NCI-H2029 treated with DMSO at 0.1 percent for 48 hours (cell line): ENCODE measurements at places on chromosomes 3 and 15.
A peak's percentile ranks its signal among the peaks of the same experiment; 100 is the strongest.

GRCh38 chr3:123126031-123126430, 59.2 kb downstream of the PDIA5 start:
- DNase-seq: no peak

- DNase-seq: no peak
Measured at GRCh38 chr3:123374016-123374415, 74.9 kb downstream of the ADCY5 start.

DNA sequence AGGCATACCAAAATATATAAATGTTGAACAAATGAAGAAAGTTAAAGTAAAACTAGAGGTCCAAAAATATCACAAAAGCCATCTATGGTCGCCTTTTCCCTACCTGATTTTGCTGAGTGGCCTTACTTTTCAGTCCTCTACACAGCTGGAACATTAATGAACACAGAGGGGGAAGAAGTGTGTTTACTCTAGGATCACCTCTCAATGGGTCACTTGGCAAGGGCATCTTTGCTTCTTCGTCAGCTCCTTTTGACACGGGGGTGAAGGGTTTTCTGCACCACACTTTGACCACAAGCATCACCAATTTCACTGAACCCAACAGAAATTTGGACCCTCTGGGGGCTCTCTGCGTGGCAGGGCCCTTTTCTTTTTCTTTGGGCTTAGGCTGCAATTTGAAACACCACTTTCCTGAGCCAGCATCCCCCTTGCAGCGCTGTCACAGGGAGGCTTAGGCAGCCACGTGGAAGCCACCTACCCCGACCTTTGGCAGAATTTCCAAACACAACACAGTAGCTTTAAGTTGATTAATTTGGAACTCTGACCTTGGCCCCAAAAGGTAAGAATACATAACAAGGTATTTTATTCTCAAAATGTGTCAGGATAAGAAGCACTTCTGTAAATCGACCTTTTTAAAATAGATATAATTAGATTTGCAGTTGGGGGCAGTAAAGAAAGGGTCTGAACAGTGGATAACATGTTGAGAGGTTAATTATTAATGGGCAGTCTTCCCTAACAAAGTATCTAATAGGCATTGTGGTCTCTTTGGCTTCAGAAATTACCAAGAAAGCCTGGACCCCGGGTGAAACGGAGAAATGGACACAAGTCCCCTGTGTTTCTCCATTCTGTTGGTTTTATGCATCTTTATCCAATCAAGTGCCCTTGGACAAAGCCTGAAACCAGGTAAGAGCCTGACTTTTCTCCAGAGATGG, at the start of gene LIPC:
Gene LIPC (plus strand): TSS at position 771 of the 929 bp plus-strand sequence. CDS start 42 bp downstream, at position 813.
- no peak for DNase-seq

GRCh38 chr3:160676547-160677303, at the start of gene ARL14:
TSS of gene ARL14 (plus strand) at chr3:160677160. CDS start at chr3:160677347, 187 bp downstream.
- DNase-seq: no peak

GRCh38 chr3:100086401-100086800, 27.9 kb downstream of the FILIP1L start:
- DNase-seq: no peak

DNA sequence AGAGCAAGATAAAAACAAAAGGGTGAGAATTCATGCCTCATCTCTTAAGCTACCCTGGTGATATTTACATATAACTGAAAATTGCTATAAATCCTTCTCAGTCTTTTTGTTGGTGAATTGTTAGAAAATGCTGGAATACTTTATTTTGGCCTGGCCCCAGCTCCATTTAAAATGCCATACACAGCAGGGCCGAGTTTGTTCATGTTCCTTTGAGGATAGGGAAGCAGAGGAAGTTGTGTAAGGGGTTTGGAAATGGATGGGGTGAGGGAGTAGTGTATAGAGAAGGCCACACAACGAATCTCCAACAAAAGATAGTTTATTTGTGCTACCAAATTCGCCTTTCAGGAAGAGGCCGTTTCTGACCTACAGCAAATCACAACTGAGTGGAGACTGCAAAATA, 78.6 kb upstream of the ADAMTS9 start:
- no peak for DNase-seq

- peak; percentile 23 for DNase-seq
Measured at GRCh38 chr15:70236341-70237086, 138.8 kb upstream of the TLE3 start.

DNA sequence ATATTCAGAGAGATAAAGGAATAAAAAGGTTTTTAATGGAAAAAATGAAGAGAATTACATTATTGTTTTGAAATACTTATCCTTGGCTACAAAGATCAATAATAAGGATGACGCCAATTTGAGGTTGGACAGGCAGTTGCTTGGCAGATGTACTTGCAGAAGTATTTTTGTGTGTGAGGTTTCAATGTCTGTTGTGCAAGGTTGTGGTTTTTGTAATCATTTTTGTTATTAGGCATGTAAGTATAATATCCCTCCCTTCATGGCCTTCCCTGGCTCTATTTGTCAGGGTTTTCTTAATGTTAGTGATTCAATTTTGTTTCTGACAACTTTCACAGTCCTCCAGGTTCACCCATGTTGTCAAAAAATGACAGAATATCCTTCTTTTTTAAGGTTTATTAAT, 105.9 kb downstream of the OTOL1 start:
- DNase-seq: no peak

- no peak for DNase-seq
Measured at GRCh38 chr3:49930922-49931321, 1.3 kb upstream of the MON1A start.

- no peak for DNase-seq
Measured at GRCh38 chr3:86519819-86520218, 471.1 kb downstream of the VGLL3 start.

DNA sequence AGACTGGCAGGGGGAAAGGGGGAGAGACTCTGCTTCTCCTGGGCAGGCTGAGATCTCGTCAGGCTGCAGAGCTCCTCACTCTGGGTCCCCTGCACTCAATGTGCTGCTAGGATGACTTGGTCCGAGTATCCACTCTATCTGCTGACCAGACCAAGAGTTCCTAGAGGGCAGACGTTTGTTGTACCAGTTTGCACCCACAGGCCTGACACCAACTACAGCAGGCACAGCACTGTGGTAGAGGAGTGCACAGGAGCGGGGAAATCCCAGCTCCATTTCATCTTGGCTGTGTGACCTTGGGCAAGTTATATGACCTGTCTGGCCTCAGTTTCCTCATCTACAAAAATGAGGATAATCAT, 29.0 kb downstream of the CCDC12 start:
- DNase-seq: no peak

- no peak for DNase-seq
Measured at GRCh38 chr3:25125201-25125600, 302.9 kb upstream of the RARB start.

GRCh38 chr3:8504611-8504973, 3.0 kb downstream of the LMCD1 start:
- DNase-seq: no peak

- DNase-seq: no peak
Measured at GRCh38 chr15:56353740-56354139, 11.5 kb upstream of the TEX9 start.

DNA sequence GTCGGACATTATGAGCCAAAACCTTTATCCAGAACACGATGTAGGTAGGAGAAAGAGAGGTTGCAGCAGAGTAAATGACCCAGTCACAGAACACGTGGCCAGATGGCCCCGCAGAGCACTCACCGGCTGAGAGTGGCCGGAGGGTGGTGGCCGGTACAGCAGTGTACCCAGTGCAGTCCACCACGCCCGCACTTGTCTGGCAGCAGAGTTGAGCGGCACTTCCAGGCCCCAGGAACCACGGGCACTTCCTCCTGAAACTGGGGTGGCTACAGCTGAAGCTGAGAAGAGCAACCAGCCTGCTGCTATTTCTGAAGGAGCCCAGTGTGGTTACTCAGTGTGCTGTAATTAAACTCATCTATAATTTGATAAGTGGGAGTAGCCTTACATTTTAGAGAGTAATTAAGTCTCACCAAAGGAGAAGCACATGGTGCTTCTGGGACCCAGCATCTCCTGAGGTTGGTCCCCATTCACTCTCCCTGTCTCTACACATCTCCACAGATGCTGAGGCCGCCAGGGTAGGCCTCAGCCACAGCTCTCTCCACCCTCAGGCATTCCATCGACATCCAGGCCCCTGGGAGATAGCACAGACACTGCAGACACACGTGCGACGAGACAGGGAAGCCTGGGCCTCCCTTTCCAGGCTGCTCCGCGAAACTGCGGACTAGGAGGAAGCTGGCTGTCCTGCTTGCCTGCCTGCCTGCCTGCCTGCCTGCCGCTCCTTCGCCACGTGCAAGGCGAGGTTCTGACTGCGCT, 49.8 kb downstream of the BDH1 start:
- no peak for DNase-seq

DNA sequence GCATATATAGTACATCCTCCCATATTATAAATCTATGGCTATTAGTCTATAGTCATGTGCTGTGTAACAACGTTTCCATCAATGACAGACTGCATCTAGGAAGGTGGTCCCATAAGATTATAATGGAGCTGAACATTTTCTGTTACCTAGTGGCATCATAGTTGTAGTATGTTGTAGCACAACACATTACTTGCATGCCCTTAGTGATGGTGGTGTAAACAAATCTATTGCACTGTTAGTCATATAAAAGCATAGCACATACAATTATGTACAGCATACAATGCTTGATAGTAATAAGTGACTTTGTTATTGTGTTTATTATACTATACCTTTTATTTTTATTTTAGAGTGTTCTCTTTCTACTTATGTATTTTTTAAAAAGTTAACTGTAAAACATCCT, 37.4 kb upstream of the TNFSF10 start:
- DNase-seq: no peak

- DNase-seq: no peak
Measured at GRCh38 chr15:75673426-75674235, 25.9 kb downstream of the SNX33 start.

- DNase-seq: no peak
Measured at GRCh38 chr15:45665261-45665660, 30.4 kb downstream of the SQOR start.

GRCh38 chr15:52785672-52786406, 4.3 kb downstream of the ONECUT1 start:
- no peak for DNase-seq

- peak; percentile 8 for DNase-seq
Measured at GRCh38 chr3:8540456-8540855, 38.8 kb downstream of the LMCD1 start.

DNA sequence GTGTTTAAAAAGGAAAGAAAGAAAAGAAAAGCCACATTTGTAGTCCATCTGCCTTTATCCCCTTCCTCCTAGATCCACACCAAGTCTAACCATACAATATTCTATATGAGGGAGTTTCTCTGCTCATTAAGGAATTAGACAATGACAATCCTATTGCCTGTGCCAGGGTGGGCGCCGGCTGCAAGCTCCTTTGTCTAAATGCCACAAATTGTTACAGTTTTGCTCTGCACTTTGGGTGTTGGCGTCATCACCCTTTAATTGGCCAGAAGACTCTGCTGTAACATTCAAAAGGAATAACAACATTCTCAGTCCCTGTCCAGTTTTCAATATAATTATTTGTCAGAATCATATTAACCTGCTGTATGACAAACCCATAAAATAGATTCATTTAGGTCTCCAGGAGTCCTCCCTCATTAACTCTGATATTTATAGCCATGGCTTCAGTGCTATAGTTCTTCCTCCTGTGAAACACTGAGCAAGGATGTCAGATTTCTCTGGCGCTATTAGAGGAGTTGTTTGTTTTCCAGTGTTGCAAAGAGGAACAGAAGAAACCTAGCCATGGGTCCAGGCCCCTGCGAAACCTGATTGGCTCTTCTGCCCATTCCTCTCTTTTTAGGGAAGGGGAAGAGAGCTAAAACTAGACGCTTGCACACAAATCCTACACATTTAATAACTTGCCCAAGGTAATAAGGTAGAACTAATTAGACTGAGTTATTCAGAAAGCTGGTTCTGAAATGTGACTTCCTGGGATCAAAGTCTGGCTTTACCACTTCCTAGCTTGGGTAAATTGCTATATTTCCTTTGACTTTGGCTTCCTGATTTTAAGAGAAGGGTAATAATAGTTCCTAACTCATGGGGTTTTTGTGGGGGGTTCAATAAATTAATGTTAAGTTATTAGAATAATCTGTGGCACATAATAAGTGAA, 112.4 kb downstream of the CD47 start:
- no peak for DNase-seq

DNA sequence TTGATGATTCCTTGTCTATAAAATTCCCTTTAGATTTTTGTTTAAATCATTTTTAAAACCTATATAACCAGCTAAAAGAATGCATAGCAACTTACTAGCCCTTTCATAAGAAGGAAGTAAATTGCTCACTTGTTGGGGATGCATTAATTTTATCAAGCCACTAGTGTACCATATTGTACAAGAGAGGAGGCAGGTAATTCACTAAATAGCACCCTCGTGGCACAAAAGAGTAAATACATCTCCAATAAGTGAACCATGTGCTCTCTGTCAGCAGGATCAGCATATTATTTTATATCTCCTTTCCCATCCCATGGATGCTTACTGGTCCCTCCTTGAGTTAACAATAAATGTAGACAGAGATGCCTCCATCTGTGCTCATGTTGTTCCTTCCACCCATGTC, 34.3 kb downstream of the FRMD5 start:
- no peak for DNase-seq

DNA sequence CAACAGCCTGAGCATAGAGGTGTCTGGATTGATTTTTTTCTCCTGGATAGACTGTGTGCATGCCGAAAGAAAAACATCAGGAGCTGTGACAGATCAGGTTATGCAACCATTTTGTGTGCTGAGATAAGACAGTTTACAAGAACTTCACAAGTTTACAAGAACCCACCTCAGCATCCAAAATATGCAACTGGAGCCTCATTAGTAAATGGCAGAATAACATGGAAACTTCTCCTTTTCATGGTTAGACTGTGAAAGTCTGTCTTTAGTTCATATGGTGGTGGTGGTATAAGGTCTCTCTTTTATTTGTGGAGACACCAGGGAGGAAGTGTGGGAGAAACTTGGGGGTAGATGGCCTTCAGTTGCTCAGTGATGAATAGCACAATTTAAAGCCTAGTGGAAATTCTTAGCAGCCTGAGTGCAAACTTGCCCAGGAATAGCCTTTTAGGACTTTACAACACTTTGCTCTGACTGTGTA, 3.7 kb upstream of the ZNF609 start:
- DNase-seq: no peak

GRCh38 chr15:40789119-40789518, 17.8 kb upstream of the ZFYVE19 start:
- DNase-seq: no peak

- DNase-seq: peak; percentile 24
Measured at GRCh38 chr15:58957101-58957973, 23.9 kb upstream of the SLTM start.

- no peak for DNase-seq
Measured at GRCh38 chr15:39270221-39270855, 310.5 kb upstream of the THBS1 start.

GRCh38 chr15:81052046-81052445, 51.3 kb downstream of the TLNRD1 start:
- no peak for DNase-seq

- no peak for DNase-seq
Measured at GRCh38 chr3:16478516-16478915, 35.0 kb downstream of the RFTN1 start.

GRCh38 chr15:65990298-65990981, 121.1 kb downstream of the RAB11A start:
- DNase-seq: no peak

GRCh38 chr3:126155280-126155640, 25.1 kb downstream of the ALDH1L1 start:
- no peak for DNase-seq
